ENCODE measurements at places on chromosomes 5 and 9.

- DNase-seq: no peak
Observed at GRCh38 chr5:179274321-179275315, 70.6 kb downstream of the ADAMTS2 start.

- DNase-seq: no peak
Observed at GRCh38 chr5:13478831-13479465, 465.5 kb downstream of the DNAH5 start.

DNA sequence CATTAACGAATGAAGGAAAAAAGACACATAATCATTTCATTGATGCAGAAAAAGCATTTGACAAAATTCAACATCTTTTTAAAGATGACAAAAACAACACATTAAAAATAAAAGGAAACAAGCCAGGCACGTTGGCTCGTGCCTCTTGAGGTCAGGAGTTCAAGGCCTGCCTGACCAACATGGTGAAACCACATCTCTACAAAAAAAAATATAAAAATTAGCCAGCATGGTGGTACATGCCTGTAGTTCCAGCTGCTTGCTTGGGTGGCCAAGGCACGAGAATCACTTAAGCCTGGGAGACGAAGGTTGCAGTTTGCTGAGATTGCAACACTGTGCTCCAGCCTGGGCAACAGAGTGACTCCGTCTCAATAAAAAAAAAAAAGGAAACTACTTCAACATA, 77.0 kb downstream of the ERCC6L2 start:
- no peak for DNase-seq

DNA sequence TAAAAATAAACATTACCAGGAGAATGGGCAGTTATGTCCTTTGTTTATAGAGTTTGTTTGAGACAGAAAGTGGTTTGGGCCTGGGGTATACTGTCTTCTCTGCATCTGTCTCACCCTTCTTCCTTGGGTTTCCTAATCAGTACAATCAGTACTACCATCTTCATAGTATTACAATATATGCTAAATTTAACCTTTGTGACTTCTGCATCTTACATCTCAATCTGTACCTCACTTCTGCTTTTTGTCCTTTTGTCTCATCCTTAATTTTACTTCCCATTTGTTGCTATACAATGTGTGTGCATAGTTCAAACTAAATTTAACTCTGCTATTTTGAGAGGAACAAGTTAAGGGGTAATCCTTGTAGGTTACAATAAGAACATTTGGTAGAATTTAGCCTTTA, 19.6 kb downstream of the FBXO38 start:
- DNase-seq: no peak

- no peak for DNase-seq
Observed at GRCh38 chr5:105868038-105868780, 1802.5 kb downstream of the EFNA5 start.

DNA sequence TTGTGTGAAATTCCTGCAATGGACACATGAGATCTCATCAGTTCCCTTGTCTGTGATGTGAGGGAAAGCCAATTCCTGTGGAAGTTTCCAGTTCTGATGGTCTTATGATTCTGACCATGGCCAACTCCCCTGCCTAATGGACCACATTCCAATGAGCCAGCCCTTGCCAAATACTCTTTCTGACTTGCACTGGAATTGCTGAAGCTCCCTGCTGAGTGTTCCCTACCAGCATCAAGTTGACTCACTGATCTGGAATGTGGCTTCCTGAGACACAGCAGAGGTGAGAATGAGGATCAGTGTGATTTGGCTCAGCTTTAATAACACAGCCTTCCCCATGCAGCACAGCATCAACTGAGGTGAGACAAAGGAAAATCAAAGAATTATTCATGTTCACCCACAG, 427.8 kb downstream of the KDM4C start:
- DNase-seq: no peak

DNA sequence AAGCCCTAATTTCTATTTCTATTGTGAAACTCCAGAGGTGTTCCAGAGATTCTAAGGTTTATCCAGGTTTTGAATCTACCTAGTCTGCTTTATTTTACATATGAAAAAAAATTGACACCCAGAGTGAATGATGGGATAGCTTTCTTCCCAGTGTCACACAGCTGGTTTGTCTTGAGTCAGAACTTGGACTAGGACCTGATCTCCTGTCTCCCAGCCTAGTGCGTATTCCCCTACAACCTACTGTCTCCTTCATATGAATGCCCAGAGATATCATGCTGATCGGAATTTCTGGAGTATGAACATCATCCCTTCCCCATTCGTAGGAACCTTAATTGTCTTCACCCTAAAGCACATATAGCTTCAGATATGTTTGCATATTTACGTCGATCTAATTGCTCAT, 524.2 kb downstream of the SPATA31D1 start:
- DNase-seq: no peak

DNA sequence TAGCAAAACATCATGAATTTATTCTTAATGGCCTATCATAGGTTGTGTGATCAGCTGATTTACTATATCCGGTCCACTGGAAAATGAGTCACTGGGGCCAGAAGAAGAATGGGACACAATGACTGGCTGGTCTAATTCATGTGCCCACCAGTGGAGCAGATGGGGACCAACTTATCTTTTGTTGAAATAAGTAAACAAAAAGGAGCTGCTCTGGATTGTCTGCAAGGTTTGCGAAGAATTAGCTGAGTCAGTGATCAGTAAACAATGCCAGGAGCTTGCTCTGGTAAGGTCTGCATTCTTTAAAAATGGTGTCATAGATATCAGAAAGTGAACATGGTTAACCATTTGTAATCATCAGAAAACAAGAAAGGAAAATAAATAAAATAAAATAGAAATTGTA, 128.0 kb downstream of the RASEF start:
- no peak for DNase-seq

- DNase-seq: no peak
Observed at GRCh38 chr5:93791518-93791972, 50.1 kb upstream of the POU5F2 start.

DNA sequence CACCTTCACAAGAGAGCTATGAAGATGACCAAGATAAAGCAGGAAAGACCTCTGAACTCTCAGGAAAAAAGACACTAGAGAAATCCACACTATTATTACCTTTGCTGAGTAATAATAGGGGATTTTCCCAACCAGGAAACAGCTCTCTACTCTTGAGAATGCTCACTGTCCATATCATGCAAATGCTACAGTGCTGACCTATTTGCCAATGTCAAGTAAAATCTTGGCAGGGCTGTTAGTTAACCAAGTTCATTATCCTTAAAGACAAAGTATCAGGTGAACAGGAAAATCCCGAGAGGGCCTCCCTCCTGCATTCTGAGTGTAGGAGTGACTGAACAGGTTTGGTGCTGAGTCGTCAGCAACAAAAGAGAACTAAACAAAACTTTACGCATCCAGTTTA, 306.6 kb downstream of the ACTL7B start:
- no peak for DNase-seq

DNA sequence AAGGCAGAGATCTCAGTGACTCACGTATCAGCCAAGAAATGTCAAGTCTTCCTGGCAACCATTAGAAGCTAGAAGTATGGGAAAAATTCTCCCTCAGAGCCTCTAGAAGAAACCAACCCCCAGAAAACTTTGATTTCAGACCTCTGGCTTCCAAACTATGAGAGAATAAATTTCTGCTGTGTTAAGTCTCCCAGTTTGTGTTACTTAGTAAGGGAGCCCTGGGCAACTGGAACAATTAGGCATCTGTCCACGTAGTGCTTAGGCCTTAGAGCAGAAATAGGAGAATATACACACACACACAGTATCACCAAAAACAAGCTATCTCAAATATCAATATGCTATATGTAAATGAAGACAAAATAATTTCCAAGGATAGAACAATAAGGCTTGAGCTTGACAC, 894.8 kb upstream of the CDH10 start:
- no peak for DNase-seq

GRCh38 chr9:122883125-122883524, 22.0 kb downstream of the RC3H2 start:
- no peak for DNase-seq

GRCh38 chr5:159469496-159470372, 139.4 kb upstream of the IL12B start:
- no peak for DNase-seq

DNA sequence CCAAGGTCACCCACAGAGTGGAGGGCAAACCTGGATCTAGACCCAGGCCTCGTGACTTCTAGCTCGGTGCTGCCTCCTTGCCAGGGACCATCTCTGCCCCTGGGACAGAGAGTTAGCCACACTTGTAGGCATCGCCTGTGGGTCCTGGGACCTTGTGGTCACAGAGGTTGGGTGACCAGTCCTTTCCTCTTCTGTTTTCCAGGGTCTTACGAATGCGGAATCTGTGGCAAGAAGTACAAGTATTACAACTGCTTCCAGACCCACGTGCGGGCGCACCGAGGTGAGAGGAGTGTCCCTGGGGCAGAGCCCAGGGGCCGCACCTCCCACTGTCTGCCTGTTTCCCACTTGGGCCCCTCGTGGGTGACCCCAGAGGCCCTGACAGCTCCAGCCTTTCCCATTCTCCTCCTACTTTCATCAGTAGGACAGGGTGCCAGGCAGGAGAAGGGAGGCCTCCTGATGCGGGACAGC, 76.3 kb downstream of the AMBP start:
- no peak for DNase-seq

- no peak for DNase-seq
Observed at GRCh38 chr5:107558823-107559375, 111.8 kb downstream of the EFNA5 start.

GRCh38 chr5:178673801-178674295, 47.0 kb upstream of the CLK4 start:
- no peak for DNase-seq

Data from CD8-positive, alpha-beta T cell (primary cell).